ENCODE measurements at places on chromosomes 11 and 22.

GRCh38 chr11:63869171-63869591 lies 30.3 kb downstream of the MARK2 start:
- peak; percentile 68 for DNase-seq

- DNase-seq = no peak
Measured at GRCh38 chr11:27910186-27910931, 197.6 kb downstream of the KIF18A start.

- DNase-seq = peak; percentile 33
Measured at GRCh38 chr11:128039140-128040021, 548.0 kb downstream of the ETS1 start.

- no peak for DNase-seq
Measured at GRCh38 chr11:122617926-122618325, 37.6 kb upstream of the UBASH3B start.

GRCh38 chr11:8038811-8039529 lies 42.0 kb upstream of the TUB start:
- no peak for DNase-seq

DNA sequence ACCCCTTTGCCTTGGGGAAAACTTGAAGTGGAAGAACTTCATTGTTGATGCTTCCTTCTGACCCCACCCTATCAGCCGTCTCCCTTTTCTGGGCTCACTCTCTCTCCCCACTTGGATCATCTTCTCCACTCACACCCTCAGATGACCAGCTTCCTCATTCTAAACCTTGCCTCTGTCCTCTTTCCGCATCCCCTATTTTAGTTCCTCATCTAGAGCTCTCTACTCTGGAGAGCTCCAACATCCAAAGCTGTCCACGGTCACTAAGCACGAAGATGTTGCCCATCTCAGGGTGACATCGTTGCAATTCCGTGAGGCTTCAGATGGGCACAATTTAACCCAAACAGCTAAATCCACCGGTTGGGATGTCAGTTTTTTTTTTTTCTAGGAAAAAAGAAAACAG lies 31.6 kb upstream of the ME3 start:
- DNase-seq = no peak

Measured in thyroid gland (tissue), 4 donors.